ENCODE measurements at places on chromosomes 3 and 15. TPM values are rescaled to one million over a fixed set of nuclear protein-coding genes. Genes with fewer than 3 reads are reported as not detected.

The SPESP1 gene
- total RNA-seq, result not detected

The SLC22A13 gene
- total RNA-seq, result 0.72 TPM

DNA sequence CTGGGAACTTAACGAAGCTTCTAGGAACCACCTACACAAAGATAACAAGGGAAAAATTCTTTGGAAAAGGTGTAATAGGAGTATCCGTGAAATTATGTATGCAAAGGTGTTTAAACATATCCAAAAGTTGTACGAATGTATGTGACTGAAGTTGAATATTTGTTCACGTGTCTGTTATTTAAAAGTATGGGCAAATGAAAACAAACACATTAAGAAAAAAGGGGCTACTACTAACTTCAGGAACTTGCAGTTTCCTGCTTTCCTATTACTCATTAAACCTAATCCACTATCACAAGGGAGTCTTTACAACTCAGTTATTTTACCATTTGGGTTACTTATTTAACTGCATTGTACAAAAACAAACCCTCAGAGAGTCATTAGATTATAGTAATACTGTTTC lies 33.9 kb upstream of the GRAMD1C start:
- DNase-seq, result no peak

The CLDN11 gene
- 0.70 TPM for total RNA-seq

DNA sequence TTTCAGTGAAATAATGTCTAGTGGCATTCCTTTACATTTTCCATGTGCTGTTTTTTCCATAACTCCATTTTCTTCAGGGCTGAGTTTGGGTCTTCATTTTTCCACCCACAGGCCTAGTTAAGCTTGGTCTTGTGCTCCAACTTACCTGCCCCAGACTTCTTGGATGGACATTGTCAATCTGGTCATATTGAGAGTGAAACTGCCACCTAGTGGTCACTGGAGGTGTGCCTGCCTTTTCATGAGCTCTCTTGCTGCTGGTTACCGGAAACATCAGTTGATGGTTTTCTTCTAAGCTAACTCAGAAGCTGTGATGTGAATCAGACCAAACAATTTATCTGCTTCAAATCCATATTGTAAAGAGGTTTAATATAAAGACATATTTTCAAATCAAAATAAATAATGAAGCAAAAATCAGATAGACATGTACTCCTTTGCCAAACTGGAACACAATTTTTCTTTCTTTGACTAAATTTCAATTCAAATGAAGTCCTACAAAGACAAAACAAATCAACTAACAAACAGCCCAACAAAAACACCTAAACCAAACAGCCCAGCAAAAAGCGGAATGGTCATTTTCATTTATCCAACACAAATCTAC lies 135.1 kb upstream of the RASGRP1 start:
- no peak for DNase-seq

The GPR149 gene
- not detected for total RNA-seq

The MKRN2OS gene
- total RNA-seq, result 0.25 TPM

The RGMA gene
- 6.2 TPM for total RNA-seq

The ITGA11 gene
- 193 TPM for total RNA-seq

GRCh38 chr3:21170964-21171363 lies 580.0 kb downstream of the ZNF385D start:
- DNase-seq, result no peak

DNA sequence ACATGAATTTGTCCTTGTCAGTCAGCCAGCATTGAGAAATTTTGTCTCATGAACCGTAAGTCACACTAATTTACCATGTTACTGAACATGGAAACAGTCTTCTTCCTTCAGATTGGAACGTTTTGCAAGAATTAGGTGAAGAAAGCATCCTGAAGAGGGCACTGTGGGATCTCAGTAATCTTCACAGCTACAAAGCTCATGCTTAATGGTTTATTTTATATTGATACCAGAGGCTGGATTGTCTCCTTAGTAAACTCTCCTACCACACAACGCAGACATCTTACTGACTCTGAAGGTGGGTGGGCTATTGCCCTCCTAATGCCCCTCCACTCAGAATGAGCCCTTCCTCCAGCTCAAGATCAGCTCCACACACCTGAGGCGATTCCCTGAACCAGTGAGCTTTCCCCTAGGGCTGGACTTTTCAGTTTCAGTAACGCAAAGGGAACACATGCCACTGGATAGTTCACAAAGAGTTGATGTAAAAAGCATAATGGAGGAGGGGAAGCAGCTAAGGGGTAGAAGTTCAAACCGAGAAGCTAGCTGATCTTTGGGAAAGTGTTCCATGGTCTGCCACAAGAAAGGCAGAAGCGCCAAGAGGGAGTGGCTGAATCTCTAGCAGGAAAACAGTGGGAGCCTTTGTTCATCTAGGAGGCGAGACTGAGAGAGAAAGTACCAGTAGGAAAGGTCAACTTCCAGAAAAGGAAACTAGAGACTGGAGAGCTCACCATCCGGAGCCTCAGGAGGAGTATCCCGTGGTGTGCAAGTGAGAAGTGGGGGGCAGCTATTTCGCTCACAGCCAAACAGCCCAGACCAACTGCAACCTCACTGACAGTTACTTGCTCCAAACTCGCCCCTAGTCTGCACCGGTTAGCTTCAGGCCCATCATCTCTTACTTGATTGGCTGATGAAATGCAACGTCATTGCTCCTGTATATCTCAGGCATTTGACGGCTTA lies at the start of gene SLC9C1:
TSS of gene SLC9C1 (minus strand) at position 849 of the 954 bp plus-strand sequence. CDS start 7,425 bp downstream, outside the sequence.
- peak; percentile 56 for DNase-seq

- DNase-seq, result no peak
These were observed 344.6 kb downstream of the GBE1 start for GRCh38 chr3:81416812-81417211.

The NKIRAS1 gene
- 11.0 TPM for total RNA-seq

The MYO5C gene
- 4.5 TPM for total RNA-seq

DNA sequence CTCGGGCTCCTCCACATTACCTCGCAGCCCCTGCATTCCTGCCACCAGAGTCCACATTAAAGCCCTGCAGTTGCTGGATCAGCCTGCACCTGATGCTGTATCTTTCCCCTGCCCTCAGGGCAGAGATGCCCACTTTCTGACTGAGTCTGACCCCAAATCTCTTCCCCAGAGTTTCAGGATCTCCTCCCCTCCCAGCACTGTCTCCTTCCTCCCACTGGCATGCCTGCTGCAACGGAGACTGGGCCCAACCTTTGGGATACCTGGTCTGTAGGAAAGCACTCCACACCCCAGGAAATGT lies 20.6 kb upstream of the GP9 start:
- DNase-seq, result no peak

The LRRIQ4 gene
- total RNA-seq, result not detected

- DNase-seq, result no peak
These were observed 88.3 kb upstream of the ADAMTSL3 start for GRCh38 chr15:83565553-83566159.

GRCh38 chr15:66942649-66943390 lies 122.6 kb upstream of the SMAD3 start:
- no peak for DNase-seq

GRCh38 chr3:193662757-193663322 lies 69.8 kb downstream of the OPA1 start:
- no peak for DNase-seq

GRCh38 chr3:58026598-58026997 lies 18.4 kb downstream of the FLNB start:
- no peak for DNase-seq

GRCh38 chr3:9986230-9986725 lies 363 bp downstream of the EMC3 start:
- peak; percentile 16 for DNase-seq

DNA sequence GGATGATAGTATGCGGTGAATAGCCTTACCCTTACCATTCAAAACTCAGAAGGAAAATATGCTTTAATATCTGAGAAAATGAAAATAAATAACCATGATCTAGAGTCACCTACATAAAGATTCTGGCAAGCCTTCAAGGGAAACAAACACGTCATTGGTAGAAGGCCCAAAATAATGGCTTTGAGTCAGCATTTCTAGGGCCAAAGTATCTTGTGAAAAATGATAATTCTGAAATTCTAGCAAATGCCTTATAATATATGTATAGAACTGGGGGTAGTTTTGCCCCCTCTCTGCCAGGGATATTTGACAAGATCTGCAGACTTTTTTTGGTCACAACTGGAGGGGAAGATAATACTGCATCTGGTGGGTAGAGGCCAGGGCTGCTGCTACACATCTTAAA lies 15.4 kb downstream of the PLSCR1 start:
- peak; percentile 59 for DNase-seq

- peak; percentile 98 for DNase-seq
These were observed 58.1 kb downstream of the RSRC1 start for GRCh38 chr3:158167737-158168557.

DNA sequence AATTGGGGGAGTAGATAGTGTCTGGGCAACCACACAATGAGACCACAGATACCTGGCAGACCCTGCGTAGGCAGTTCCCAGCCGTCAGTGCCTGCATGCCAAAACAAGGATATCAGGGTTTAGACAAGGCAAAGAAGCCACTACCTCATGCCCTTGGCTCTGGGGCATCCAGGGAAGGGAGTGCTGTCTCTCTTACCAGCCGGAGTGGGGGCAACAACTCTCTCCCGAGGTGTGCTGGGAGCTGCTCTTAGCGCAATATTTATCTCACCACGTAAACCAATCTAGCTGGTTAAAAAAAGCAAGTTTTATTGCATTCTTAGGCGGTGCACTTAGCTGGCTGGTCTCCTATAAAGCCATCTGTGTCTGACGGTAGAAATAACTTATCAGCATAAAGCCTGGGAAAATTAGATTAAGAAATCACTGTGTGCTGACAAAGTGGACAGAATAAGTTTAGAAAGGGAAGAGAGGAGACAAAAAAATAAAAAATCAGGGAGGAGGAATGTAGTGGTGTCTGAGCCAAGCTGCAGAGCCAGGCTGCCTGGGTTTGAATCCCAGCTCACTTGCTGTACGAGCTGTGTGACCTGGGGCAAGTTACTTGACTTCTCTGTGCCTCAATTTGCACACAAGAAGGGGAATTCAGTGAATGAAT lies 273.2 kb downstream of the PDZRN3 start:
- peak; percentile 10 for DNase-seq

- peak; percentile 97 for DNase-seq
These were observed 33.1 kb downstream of the DZIP1L start for GRCh38 chr3:138082085-138082991.

GRCh38 chr3:109098079-109098644 lies 19.8 kb downstream of the MORC1 start:
- no peak for DNase-seq

- peak; percentile 75 for DNase-seq
These were observed 64.2 kb upstream of the MYZAP start for GRCh38 chr15:57527382-57528091.

DNA sequence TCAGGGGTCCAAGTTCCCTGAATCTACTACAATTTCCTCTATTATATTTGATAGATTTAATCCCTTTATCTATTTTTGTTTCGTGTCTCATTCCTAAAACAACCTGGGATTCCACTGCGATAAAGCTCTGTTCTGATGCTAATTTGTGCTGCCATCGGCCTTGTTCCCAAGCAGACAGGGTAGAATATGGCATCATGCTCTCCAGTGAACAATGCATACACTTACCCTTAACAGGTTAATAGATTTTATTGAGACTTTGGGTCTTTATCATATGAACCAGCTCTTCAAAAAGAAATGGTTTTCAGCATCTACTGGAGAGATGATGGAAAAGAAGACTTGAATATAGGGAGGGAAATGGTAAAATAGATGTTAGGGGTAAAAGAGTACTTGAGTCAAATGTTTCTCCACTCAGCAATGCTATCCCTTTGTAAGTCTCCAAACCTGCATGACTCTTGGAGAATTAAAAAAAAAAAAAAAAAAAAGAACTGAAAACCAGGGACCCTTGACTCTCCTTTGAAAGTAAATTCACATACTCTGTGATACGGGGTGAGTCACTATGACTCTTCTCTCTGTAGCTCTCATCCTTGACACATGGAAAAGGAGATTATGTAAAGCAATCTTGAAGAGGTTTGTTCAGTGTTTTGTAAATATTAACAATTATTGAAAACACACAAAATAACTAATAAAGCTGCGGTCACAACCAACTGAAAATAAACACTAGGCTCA lies 268.8 kb downstream of the ZBTB20 start:
- peak; percentile 66 for DNase-seq

DNA sequence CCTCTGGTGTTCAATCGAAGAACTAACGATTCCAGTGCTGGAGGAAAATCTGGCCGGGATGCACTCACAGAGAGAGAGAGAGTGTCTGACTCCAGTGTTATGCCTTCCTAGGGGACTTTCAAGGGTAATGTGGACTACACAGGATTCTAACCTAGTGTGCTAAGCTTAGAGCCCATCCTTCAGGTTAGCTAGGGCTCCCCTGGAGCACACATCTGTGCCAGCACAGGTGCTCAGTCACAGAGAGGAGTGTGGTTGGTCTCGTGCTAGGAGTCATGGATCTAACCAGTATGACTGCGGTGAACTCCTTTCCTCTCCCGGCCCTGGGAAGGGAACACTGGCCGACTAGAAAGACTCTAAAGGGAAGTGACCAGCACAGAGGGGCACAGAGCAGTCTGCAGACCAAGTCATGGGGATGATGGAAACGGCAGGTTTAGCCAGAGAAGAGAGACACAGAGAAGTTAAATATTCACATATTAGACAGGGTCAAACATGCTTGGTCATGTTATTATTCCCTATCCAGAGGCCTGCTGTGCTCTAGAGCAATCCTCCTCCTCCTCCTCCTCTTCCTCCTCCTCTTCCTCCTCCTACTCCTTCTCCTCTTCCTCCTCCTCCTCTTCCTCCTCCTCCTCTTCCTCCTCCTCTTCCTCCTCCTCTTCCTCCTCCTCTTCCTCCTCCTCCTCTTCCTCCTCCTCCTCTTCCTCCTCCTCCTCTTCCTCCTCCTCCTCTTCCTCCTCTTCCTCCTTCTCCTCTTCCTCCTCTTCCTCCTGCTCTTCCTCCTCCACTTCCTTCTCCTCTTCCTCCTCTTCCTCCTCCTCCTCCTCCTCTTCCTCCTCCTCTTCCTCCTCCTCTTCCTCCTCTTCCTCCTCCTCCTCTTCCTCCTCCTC lies 280.3 kb downstream of the XXYLT1 start:
- DNase-seq, result no peak

DNA sequence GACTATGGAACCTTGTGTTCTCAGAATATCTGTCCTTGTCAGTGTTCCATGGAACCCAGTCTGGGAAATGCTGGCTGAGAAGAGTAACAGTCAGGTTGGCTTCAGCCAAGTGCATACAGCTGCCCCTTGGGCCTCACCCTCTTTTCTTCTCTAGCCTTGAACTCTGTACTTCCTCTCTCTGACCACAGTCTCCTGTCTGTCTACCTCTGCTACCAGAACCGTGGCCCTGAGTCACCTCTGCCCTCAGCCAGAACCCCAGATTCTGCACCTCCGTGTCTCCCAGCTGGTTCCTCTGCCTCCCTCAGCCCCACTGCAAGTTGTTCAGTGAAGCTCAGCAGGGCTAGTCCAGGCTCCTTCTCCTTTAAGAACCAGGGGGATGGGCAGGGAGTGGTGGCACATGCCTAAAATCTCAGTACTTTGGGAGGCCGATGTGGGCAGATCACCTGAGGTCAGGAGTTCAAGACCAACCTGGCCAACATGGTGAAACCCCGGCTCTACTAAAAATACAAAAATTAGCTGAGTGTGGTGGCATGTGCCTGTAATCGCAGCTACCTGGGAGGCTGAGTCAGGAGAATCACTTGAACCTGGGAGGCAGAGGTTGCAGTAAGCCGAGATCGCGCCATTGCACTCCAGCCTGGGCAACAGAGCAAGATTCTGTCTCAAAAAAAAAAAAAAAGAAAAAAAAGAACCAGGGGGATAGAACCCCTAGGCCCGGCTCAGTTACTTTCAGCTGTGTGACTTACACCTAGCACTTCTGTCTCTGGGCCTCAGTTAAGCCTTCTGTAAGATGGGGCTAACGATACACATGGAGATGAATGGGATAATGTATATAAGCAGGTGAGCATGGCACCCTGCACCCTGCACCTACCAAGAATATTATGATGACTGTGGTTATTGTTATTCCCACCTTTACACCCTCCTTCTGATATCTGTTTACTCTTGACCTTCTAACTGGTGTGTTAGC lies 24.3 kb upstream of the TATDN2 start:
- no peak for DNase-seq

The CDC25A gene
- 4.6 TPM for total RNA-seq
